WTC11 (cell line): ENCODE measurements at places on chromosomes 1 and 21. TPM values are rescaled to one million over a fixed set of nuclear protein-coding genes. Genes with fewer than 3 reads are reported as not detected.

ZNF697 gene
- 13.9 to 18.0 TPM (median 14.2 TPM) in 3 replicates for total RNA-seq

- DNase-seq, result peak; percentile 82
- no peak overlapping the region for H3K4me3 ChIP-seq
- peaks cover 16% of the 10 kb centered on the region for H3K4me1 ChIP-seq
- H3K36me3 ChIP-seq, result peaks cover 10% of the 10 kb centered on the region
- no peaks in the 10 kb centered on the region; the same call in 1 of the 2 replicates for H3K27me3 ChIP-seq
Observed at GRCh38 chr1:158506369-158506987, 34.5 kb downstream of the OR10R2 start.

LCE1B gene
- total RNA-seq, result not detected in 3 replicates

DNA sequence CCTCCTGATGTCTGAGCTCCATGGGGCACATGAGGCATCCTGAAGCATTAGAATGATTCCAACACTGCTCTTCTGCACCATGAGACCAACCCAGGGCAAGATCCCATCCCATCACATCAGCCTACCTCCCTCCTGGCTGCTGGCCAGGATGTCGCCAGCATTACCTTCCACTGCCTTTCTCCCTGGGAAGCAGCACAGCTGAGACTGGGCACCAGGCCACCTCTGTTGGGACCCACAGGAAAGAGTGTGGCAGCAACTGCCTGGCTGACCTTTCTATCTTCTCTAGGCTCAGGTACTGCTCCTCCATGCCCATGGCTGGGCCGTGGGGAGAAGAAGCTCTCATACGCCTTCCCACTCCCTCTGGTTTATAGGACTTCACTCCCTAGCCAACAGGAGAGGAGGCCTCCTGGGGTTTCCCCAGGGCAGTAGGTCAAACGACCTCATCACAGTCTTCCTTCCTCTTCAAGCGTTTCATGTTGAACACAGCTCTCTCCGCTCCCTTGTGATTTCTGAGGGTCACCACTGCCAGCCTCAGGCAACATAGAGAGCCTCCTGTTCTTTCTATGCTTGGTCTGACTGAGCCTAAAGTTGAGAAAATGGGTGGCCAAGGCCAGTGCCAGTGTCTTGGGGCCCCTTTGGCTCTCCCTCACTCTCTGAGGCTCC is 11.1 kb upstream of the RASSF5 start:
- DNase-seq, result no peak
- peaks cover 7% of the 10 kb centered on the region; the same call in 1 of the 2 replicates for H3K4me1 ChIP-seq
- no peaks in the 10 kb centered on the region for H3K36me3 ChIP-seq
- H3K27ac ChIP-seq, result no peak overlapping the region

DNA sequence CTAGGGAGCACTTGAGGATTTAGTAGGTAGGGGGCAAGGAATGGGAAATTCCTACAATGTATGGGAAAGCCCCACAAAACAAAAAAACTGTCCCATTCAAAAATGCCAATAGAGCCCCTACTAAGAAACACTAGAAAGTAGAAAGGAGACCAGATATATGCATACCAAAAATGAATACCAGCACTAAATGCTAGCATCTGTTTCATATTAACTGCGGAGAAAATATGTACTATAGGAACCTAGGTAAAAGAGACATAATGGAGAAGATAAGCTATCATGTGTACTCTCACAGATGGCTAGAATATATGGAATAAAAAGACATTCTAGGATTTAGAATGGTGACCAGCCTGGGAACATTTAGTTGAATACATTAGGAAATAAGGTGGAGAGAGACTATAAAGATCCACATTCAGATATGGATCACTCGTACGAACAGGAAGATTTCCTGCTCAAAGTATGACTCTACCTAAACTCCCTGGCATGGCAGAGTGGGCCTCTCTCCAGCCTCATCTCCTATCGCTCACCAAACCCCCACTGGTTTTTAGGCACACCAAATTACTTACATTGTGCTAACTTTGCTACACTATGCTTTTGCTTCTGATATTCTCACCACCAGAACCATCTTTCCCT is 18.3 kb downstream of the ZNHIT6 start:
- no peak for DNase-seq
- H3K27me3 ChIP-seq, result no peaks in the 10 kb centered on the region
- H3K27ac ChIP-seq, result peak overlapping the region; percentile 11; the same call in 1 of the 2 replicates
- no peak overlapping the region for H3K4me3 ChIP-seq
- H3K4me1 ChIP-seq, result no peaks in the 10 kb centered on the region
